Vagina (tissue), 2 donors: ENCODE measurements at places on chromosomes 6 and 20.

DNA sequence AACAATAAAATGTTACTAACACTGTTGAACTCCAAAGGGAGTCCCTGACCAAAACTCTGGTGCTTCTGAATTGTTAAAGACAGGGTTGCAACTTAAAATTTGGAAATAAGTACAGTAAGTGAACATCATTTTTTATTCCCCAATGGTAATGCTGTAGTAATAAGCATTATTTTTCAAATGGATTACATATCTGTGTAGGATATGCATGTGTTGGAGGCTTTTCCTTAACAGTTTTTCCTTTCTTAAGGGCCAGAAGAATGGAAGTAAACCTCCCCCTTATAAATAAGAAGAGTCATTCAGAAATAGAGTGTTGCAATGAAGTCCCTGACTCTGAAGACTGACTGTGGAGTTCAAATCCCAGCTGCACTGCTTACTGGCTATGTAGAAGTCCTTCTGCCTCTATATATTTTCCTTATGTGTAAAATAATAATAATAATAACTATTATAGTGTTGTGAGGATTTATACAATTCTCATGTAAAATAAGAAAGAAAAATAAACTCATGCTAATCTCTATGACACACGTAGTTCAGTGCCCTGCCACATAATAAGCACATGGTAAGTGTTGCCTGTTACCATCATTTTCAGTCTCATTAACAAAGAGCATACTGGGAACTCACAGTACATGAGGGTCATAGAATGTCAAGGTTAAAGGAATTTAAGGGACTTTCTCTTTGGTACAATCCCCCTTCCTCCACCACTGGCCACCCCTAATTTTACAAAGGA is 129.8 kb upstream of the SMLR1 start:
- no peak for DNase-seq

DNA sequence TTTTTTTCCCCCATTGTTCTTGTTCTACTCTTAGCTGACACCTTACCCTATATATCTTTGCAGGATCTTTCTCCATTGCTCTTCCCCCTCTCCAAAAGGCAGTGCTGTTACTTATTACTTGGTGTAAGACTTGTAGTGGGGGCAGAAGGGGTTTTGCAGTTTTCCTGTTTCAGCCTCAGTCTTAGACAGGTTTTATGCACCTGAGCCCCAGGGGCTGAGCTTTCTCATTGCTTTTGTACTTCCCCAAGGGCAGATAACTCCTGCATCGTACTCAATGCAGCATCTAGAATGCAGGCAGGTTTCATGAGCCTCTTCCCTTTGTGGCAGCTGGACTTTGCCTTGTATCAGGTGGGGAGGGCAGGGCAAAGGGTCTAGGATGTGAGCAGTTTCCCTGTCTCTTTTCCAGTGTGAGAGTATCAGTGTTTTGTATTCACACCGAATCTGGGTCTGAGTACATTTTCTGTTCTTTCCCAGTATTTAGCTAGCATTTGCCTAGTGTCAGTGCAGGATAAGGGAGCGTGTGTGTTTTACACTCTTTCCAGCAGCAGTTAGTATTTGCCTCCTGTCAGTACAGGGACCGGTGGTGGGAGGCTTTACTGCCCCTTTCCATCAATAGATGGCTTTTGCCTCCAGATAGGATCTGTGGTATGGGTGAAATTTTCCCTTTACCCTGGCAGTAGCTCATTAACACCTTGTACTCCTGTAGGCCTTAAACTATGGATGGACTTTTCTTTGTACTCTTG is 19.6 kb downstream of the CYB5R4 start:
- DNase-seq = no peak

DNA sequence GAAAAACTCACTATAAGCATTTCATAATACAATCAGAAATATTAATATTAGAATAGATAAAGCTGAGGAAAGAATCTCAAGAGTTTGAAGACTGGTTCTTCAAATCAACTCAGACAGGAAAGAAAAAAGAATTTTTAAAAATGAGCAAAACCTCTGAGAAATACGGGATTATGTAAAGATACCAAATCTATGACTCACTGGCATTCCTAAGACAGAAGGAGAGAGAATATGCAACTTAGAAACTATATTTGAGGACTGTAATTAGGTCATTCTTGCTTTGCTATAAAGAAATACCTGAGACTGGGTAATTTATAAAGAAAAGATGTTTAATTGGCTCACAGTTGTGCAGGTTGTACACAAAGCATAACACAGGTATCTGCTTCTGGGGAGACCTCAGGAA is 665.1 kb downstream of the RNF144B start:
- DNase-seq = no peak

DNA sequence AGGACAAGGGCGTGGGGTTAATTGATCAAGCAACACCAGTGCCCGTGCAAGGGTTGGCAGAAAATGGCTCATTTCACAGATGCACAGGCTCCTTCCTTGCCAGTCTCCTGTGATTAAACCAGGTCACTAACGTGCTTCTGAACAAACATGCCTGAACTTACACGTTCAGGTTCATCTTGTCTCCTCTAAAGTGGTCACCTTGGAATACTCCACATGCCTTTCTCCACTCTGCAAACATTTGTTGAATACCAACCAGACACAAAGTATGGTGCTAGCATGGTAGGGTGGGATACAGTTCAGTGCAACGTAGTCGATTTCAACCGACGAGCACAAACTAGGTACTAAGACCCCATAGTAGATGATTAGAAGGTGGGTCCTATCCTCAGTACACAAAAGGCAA is 72.6 kb upstream of the PTPRT start:
- DNase-seq = no peak

- no peak for DNase-seq
These were observed 220.9 kb upstream of the RREB1 start for GRCh38 chr6:6886886-6887285.

DNA sequence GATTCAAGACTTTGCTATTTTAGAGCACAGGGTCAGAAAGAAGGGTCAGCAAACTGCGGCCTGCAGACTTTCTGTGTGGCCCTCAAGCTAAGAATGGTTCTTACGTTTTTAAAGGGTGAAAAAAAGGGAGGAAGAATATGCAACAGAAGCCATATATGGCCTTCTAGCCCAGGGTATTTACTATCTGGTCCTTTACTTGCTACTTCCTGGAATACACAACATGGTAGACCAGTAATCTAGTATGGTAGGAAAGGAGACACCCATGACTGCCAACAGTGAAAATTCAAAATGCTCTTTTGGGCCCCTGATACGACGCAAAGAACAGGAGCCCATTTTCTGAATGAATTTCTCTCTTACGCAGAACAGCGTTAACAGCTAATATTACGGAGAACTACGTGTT is 60.4 kb upstream of the EMILIN3 start:
- no peak for DNase-seq

GRCh38 chr20:2749951-2750490 is 50.4 kb downstream of the CPXM1 start:
- no peak for DNase-seq

DNA sequence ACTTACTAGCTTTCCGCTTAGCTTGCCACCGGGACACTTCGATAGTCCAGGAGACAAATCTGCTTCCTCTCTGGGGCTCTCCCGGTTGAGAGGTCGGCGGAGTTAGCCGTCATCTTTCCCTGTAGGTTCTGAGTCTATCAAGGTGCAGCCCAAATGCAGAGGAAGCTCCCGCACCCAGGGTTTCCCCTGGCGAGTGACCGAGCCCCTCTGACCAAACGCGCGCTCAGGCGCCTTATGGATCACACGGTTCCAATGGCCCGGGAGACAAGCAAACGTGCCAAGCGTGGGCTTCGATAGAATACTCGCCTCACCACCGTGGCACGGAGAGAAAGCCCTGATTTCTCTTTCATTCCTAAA is 15.8 kb upstream of the FOXC1 start:
- DNase-seq = no peak

DNA sequence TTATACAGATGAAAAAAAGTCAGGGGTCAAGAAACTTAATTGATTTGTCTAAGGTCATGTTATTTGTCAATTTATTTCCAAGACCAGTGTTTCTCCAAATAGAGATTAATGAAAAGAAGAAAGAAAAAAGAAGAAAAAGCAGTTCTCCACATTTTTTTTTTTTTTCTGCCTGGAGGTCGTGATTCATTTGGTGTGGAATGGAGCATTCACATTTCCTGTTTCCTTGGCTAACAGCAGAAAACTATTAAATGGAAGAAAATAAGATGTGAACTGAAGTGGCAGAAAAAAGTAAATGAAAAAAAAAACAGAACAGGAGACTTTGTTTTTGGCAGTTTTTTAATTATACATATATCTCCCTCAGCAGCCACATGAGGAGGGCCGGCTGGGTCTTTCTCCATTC is 470.8 kb upstream of the ZNF337 start:
- no peak for DNase-seq

DNA sequence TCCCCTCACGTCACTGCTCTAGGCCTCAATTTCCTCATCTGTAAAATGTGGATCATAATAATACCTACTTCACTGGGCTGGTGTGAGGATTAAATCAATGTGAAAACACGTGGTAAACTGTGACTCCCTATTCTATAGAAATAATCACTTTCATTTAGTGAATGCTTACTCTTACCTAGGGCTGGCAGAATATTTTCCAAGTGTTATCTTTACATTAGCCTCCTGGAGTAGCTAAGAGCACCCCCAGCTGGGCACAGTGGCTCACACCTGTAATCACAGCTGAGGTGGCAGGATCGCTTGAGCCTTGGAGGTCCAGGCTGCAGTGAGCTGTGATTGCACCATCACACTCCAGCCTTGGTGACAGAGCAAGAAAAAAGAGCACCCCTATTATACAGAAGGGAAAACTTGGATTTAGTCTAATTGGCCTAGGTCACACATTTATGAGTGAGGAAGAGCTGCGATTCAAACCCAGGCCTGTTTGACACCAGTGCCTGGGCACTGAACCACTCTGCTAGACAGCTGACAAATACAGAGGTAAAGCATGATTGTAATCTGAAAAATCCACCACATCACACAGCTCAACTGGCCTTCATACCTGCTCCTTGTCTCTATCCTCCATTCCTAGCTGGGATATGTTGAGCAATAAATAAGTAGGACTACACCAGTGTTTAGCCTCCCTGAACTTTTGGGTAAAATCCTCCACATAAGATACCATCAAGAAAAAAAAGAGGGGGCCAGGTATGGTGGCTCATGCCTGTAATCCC is 1.4 kb upstream of the SNTA1 start:
- DNase-seq = no peak

GRCh38 chr6:44133003-44133931 is 5.9 kb downstream of the TMEM63B start:
- DNase-seq = no peak

DNA sequence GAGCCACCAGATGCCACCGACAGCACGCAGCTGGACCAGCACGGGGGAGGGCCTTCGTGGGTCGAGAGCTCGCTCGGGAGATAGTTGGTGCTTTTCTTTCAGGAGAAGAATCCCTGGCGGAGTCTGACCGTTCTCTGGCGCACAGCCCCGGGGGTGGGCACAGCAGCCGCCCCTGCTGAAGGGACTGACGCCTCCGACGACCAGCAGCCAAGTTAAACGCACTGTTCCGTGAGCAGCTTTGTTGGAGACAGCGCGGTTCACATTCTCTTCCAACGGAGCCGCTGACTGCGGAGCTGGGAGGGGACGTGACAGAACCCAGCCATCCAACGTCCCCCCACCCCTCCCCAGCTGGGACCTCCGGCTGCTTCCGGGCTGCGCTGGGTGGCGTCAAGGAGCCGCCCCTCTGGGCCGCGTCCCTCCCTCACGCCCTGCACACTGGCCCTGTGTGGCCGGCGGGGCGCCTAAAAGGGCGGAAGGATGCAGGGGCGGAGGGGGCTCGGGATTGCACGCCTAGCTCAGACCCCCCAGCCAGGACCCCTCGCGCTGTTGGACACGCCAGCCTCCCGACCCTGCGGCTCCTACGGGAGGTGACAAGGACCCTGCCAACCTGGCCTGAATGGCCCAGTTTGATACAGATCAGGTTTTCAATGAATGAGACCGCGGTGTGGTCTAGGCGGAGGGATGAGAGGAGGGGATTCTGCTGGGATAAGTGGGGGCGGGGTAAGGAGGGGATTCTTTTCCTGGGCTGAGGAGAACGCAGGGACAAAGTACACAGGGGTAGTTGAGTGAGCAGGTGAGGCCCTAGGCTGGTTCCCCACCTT is 36.4 kb upstream of the KHDC1 start:
- DNase-seq = no peak

DNA sequence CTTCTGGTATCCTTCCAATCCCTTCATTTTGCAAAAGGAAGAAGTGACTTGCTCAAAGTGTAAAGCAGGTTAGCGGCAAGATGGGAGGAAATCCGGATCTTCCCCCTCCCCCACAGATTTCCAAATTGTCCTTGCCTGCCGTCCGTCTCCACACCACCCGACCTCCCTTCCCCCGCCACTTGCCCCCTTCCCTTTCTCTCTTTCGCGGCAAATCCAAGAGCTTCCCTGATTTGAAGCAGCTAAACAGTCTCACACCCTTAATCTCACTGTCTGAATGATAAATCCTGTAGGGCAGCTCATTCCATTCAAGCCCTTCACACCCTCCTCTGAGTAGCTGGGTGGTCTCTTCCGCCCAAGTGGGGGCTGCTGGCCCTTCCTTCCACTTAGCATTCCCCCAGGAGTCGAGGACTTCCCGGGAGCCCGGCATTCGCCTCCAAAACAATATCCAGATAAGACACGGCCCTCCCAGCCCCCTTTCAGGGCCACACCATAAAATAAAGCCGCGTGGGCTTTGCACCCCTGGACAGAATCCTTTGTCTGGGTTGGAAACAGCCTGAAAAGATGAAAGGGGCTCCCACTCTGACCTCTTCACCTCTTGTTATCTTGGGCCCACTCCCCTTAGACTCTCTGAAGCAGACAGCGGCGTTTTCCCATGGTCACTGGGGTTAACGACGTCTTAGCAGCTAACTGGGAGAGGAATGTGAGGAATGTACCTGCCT is 44.0 kb upstream of the PIM1 start:
- DNase-seq = no peak

- no peak for DNase-seq
These were observed 28.0 kb downstream of the RRBP1 start for GRCh38 chr20:17653835-17654648.

- DNase-seq = no peak
These were observed 7.3 kb downstream of the STK38 start for GRCh38 chr6:36539814-36540568.

GRCh38 chr6:636488-636887 is 20.4 kb downstream of the HUS1B start:
- DNase-seq = no peak

- no peak for DNase-seq
These were observed 5.2 kb upstream of the BTN3A2 start for GRCh38 chr6:26359765-26360164.

- no peak for DNase-seq
These were observed 113.5 kb downstream of the EPM2A start for GRCh38 chr6:145621776-145622175.

DNA sequence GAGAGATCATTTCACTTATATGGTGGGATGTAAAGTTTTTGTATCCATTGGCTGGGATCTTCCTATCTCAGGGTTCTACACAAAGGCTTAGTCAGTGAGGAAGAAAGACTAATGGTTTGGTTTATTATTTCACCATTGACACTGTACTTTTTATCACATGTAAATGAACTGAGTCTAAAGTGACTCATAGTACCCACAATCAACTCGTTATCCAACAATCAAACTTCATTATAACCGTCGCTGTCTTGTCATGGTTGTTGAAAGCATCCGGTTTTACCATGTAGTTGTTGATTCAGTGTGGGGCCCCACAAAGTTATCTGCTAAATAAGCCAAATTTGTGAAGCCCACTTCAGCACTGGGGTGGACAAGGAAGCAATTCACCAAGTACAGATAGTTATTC is 55.8 kb upstream of the MTRF1L start:
- no peak for DNase-seq
